ENCODE measurements at places on chromosomes 2 and 18.

- H3K27ac ChIP-seq = no peak overlapping the region
- no peaks in the 10 kb centered on the region for H3K27me3 ChIP-seq
- no peaks in the 10 kb centered on the region for H3K4me1 ChIP-seq
- H3K4me3 ChIP-seq = no peak overlapping the region
- no peaks in the 10 kb centered on the region for H3K36me3 ChIP-seq
- DNase-seq = no peak
Measured at GRCh38 chr2:164257742-164258141, 363.5 kb downstream of the GRB14 start.

- no peak overlapping the region for H3K27ac ChIP-seq
- H3K4me1 ChIP-seq = no peaks in the 10 kb centered on the region
- DNase-seq = no peak
- no peaks in the 10 kb centered on the region for H3K36me3 ChIP-seq
- no peak overlapping the region for H3K4me3 ChIP-seq
Measured at GRCh38 chr2:65916177-65916576, 483.8 kb upstream of the SPRED2 start.

GRCh38 chr18:64238076-64238475 is 89.2 kb upstream of the LINC00305 start:
- no peaks in the 10 kb centered on the region for H3K27me3 ChIP-seq
- no peak overlapping the region for H3K27ac ChIP-seq
- H3K4me1 ChIP-seq = no peaks in the 10 kb centered on the region
- H3K4me3 ChIP-seq = no peak overlapping the region
- DNase-seq = no peak

DNA sequence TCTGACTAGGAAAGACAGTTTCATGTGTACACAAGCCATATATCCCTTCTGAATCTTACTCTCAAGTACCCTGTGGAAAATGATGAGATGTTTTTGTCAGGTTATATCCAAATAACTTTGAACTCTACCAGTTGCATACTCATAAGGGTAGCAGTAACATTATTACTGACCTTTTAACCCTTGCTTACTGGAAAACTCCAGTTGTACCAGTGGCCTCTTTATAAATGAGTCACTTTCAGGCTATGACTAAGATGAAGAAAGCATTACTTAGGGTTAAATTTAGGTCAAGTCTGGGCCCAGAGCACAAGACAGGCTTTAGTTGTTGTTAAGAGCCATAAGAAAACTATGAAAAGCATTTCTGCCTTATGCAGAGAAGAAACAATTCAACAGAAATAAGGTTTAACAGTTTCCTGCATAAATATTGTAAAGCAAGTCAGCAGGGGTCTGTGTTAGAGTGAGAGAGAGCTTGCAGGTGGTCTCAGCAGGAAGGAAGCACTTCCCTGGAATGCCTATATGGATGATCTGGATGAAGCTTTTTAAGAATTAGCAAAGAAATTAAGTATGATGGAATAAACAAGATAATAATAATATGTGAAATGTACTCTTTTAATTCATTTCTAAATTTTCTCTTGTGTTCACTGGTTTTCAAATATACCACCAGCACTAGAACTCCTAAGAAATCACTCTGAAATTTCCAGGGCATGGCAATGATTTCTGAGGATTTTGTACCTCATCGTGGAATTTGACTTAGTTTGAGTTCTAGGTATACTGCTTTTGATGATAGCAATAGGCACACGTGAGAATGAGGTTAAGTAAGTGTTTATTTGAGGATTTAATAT is 126.6 kb downstream of the UBE2E3 start:
- no peaks in the 10 kb centered on the region for H3K4me1 ChIP-seq
- H3K4me3 ChIP-seq = no peak overlapping the region
- H3K27me3 ChIP-seq = no peaks in the 10 kb centered on the region
- H3K27ac ChIP-seq = no peak overlapping the region
- no peaks in the 10 kb centered on the region for H3K36me3 ChIP-seq

GRCh38 chr2:233161730-233162129 is 89.7 kb upstream of the ATG16L1 start:
- H3K4me3 ChIP-seq = no peak overlapping the region
- DNase-seq = no peak
- peaks cover 8% of the 10 kb centered on the region for H3K27me3 ChIP-seq
- H3K4me1 ChIP-seq = no peaks in the 10 kb centered on the region
- H3K36me3 ChIP-seq = no peaks in the 10 kb centered on the region

DNA sequence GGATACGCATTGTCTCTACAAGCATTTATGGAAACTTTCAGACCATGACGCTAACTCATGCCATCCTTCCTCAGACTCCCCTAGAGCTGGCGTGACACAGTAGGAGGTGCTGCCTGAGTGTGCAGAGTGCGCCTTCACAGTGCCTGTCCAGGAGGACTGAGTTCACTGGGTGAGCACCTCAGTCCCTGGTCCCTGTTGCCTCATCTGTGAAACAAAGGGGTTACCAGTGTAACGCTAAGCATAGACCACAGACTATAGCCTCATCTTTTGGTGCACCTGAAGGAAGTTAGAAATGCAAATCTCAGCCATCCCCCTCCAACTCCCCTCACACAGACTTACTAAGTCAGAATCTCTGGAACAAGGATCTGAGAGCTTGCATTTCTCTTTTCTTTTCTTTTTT is 142.8 kb downstream of the TMEM17 start:
- no peak overlapping the region for H3K4me3 ChIP-seq
- H3K27ac ChIP-seq = no peak overlapping the region
- no peak for DNase-seq
- no peaks in the 10 kb centered on the region for H3K4me1 ChIP-seq
- H3K36me3 ChIP-seq = no peaks in the 10 kb centered on the region

GRCh38 chr2:12448846-12449505 is 267.8 kb upstream of the TRIB2 start:
- no peak for DNase-seq
- H3K4me1 ChIP-seq = no peaks in the 10 kb centered on the region
- H3K36me3 ChIP-seq = no peaks in the 10 kb centered on the region
- no peak overlapping the region for H3K4me3 ChIP-seq

GRCh38 chr2:49241501-49241900 is 87.2 kb upstream of the FSHR start:
- no peak for DNase-seq
- H3K4me1 ChIP-seq = no peaks in the 10 kb centered on the region
- no peak overlapping the region for H3K4me3 ChIP-seq
- H3K27me3 ChIP-seq = no peaks in the 10 kb centered on the region
- no peaks in the 10 kb centered on the region for H3K36me3 ChIP-seq

- H3K4me1 ChIP-seq = no peaks in the 10 kb centered on the region
- no peaks in the 10 kb centered on the region for H3K27me3 ChIP-seq
- no peak overlapping the region for H3K4me3 ChIP-seq
- H3K36me3 ChIP-seq = no peaks in the 10 kb centered on the region
Measured at GRCh38 chr2:207012461-207012860, 73.1 kb downstream of the CPO start.

- no peaks in the 10 kb centered on the region for H3K27me3 ChIP-seq
- no peak for DNase-seq
Measured at GRCh38 chr2:239131521-239131920, 269.3 kb downstream of the HDAC4 start.

DNA sequence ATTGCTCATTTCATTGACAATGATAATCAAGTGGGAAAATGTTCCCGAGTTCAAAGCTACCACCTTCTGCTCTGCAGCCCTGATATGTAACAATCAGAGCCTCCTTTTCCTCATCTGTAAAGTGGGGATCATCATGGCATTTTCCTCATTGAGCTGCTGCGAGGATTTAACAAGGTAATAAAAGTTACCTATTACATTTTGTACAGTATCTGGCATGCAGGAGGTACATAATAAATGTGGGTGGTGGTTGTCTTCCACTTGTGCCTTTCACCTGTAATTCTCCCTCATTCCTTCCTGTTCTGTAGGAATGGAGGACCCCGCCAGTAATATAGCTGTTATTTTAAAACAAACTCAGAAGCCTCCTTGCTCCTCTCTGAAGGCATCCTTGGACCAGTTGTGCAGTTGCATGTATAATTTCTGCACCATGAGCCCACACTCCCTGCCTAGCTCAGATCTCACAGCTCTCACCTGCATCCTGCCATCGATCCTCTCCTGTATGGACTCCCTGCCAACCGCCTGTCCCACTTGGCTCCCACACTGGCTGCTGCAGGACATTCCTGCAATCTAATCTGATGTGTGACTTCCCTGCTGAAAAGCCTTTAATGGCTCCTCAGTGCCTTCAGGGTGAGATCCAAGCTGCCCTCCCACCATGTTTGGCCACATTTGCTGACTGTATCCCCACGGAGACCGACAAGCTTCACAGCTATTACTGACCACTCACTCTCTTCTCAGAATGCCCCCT is 350.4 kb downstream of the EN1 start:
- no peak overlapping the region for H3K27ac ChIP-seq
- peaks cover 5% of the 10 kb centered on the region for H3K27me3 ChIP-seq
- no peaks in the 10 kb centered on the region for H3K4me1 ChIP-seq
- no peak for DNase-seq

DNA sequence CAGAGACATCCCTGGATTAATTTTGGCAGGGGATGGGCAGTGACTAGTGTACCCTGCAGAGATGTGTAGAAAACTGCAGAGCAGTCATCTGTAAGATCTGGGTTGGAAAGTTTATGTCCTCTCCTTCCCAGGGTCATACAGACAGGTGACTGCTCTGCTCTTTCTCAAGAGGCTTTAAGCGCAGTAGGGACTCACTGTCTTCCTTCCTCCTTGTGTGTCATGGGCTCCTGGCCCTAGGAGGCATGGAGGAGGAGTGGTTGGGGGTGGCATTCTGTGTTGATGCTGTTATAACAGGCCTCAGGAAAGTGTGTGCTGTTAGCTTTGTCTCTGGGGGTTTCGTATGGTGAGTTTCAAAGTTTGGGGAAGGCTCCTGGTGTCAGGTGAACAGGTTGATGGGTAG is 130.5 kb upstream of the MGAT5 start:
- DNase-seq = no peak
- H3K4me1 ChIP-seq = peaks cover 49% of the 10 kb centered on the region
- no peaks in the 10 kb centered on the region for H3K36me3 ChIP-seq
- no peaks in the 10 kb centered on the region for H3K27me3 ChIP-seq

DNA sequence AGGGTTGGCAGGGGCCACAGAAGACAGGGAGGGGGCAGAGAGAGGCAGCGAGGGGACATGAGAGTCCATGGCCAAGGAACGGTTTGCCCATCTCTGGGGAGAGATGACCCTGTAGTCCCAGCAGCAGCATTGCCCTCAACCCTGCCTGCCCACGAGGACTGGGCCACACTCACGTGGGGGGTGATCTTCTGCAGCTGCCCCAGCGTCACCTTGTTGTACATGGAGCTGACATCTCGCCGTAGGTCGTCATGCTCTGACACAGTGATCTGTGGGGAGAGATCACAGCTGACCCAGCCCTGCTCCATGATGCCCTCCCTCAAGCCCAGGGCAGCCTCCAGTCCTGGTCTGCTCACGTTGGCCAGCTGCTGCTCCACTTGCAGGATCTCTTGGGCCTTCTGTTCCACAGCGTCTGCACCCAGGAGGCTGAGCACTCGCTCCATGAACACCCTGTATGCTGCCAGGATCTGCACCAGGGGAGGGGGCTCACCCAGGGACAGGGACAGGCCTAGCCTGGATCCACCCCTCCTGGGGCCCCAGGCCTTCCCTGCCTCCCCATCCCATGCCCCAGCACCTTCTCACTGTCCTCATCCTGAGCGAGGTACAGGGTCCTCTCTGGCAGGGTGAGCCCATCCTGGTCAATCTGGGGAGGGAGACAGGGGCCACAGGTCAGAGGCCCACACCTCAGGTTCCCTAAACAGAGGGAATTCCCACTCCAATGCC is 2.8 kb downstream of the ECEL1 start:
- H3K4me1 ChIP-seq = peaks cover 25% of the 10 kb centered on the region
- no peak for DNase-seq
- no peaks in the 10 kb centered on the region for H3K36me3 ChIP-seq
- no peak overlapping the region for H3K4me3 ChIP-seq
- H3K27ac ChIP-seq = no peak overlapping the region

DNA sequence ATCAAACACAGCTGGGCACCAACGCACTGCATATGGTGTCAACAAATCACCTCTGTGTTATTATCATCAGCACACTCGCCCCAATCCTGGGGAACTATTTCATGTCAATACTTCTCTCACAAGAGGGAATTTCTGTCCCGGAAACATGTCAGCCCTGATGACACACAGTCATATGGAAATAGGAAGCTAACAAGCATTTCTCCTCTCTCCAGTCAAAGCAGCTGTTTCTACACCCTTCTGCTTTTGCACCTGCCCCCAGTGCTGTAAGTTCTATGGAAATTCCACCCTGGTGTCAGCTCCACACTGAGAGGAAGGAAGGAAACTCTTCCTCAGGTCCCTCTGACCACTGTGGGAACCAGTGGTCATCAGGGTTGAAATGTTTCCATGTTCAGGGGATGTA is 447.6 kb upstream of the ID2 start:
- DNase-seq = peak; percentile 56
- no peaks in the 10 kb centered on the region for H3K4me1 ChIP-seq

DNA sequence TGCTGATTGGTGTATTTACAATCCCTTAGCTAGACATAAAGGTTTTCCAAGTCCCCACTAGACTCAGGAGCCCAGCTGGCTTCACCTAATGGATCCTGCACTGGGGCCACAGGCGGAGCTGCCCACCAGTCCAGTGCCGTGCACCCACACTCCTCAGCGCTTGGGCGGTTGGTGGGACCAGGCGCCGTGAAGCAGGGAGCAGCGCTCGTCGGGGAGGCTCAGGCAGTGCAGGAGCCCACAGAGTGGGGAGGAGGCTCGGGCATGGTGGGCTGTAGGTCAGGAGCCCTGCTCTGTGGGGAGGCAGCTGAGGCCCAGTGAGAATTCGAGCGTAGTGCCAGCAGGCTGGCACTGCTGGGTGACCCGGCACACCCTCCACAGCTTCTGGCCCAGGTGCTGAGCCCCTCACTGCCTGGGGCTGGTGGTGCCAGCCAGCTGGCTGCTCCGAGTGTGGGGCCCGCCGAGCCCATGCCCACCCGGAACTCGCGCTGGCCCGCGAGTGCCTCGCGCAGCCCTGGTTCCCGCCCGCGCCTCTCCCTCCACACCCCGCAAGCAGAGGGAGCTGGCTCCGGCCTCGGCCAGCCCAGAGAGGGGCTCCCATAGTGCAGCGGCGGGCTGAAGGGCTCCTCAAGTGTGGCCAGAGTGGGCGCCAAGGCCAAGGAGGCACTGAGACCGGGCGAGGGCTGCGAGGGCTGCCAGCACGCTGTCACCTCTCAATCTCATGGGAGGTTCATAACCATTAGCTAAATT is 475.6 kb upstream of the DCC start:
- no peak overlapping the region for H3K27ac ChIP-seq
- H3K4me3 ChIP-seq = no peak overlapping the region
- H3K27me3 ChIP-seq = no peaks in the 10 kb centered on the region
- H3K4me1 ChIP-seq = no peaks in the 10 kb centered on the region

DNA sequence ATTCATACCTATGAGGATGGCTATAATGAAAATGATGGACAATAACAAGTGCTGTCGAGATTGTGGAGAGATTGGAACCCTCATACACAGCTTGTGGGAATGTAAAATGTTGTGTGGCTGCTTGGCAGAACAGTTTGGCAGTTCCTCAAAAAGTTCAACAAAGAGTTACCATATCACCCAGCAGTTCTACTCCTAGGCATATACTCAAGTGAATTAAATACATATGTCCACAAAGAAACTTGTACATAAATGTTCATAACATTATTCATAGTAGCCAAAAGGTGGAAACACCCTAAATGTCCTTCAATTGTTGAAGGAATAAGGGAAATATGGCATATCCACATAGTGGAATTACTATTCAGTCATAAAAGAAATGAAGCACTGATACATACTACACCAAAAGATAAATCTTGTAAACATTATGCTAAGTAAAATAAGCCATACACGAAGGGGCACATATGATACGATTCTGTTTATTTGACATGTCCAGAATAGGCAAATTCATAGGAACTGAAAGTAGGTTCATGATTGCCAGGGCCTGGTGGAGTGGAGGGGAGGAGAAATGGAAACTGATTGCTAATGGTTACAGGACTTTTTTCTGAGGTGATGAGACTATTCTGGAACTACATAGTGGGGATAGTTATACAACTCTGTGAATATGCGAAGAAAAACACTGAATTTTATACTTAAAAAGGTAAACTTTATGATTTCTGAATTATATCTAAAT is 92.1 kb downstream of the ADAM23 start:
- H3K27ac ChIP-seq = no peak overlapping the region
- H3K4me1 ChIP-seq = no peaks in the 10 kb centered on the region
- no peak overlapping the region for H3K4me3 ChIP-seq
- H3K36me3 ChIP-seq = no peaks in the 10 kb centered on the region
